ENCODE measurements at places on chromosomes 2 and 18.
A peak's percentile ranks its signal among the peaks of the same experiment; 100 is the strongest.

DNA sequence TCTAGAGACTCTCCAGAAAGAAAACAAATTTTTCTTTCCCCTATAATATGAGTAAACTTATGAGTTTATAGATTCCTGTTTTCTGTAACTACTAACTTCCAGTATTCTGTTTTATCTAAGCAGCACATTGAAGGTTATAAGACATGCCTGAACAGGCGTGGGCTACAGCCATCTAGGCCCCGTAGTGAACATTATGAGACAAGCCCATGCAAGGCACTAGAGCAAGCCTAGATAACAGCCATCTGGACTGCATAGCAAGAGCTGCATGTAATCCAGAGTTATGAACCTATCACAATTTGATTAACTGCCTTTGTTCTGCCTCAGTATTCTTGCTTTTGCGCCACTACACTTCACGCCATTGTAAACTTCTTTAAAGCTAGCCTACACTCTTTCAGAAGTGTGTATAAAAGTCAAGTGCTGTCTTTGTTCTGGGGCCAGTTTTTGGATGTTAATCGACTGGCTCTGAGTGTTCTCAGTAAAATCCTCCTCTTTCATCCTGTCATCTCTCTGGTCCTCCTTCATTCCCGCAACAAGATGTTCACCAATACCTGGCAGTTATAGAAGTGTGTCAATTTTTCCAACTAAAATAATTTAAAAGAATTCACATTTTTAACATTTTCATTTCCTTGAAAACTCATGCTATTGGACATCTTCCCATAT is 3.0 kb upstream of the SULT1C3 start:
- DNase-seq, result no peak

DNA sequence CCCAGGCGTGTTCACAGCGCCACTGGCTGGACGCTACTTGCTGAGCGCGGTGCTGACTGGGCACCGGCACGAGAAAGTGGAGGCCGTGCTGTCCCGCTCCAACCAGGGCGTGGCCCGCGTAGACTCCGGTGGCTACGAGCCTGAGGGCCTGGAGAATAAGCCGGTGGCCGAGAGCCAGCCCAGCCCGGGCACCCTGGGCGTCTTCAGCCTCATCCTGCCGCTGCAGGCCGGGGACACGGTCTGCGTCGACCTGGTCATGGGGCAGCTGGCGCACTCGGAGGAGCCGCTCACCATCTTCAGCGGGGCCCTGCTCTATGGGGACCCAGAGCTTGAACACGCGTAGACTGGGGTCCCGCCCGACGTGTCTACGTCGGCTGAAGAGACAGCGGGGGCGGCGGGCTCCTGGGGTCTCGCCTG is 891 bp upstream of the KHK start:
- DNase-seq, result peak; percentile 43

- DNase-seq, result no peak
Observed at GRCh38 chr2:70443078-70443465, 110.6 kb downstream of the TGFA start.

DNA sequence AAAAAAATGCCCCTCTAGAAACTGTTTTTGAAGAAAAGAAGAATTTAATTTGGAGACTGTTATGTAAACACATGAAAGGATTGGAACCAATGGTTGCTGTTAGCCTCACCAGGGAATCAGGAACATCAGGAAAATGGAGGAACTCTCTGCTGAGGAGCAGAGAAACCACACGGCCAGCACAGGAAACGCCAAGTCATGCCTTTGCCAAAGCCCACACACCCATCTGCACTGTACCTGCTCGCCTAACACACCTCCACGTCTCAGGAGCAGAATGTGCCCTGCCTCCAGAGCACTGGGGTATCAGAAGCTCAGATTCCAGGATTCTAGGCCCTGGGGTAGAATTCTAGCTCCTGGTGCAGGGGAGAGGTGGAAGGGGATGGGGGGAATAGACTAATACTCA is 9.8 kb upstream of the SCYGR1 start:
- no peak for DNase-seq

GRCh38 chr2:223944166-223944702 is 901 bp downstream of the WDFY1 start:
- peak; percentile 32 for DNase-seq

GRCh38 chr2:74893332-74893731 is 59.4 kb downstream of the HK2 start:
- DNase-seq, result no peak

Data from stimulated activated CD4-positive, alpha-beta T cell treated with anti-CD3 and anti-CD28 coated beads, Interleukin-4, amount 100 ng/mL, for 1 hour (primary cell).